ENCODE measurements at places on chromosomes 1 and 21. TPM values are rescaled to one million over a fixed set of nuclear protein-coding genes. Genes with fewer than 3 reads are reported as not detected.

Gene RGS13
- 0.89 TPM for total RNA-seq

Gene GPR61
- 1.4 TPM for total RNA-seq

Gene SRSF4
- total RNA-seq, result 29.8 TPM

Gene FAAH
- total RNA-seq, result 12.6 TPM

Gene TTC24
- 0.09 TPM for total RNA-seq

DNA sequence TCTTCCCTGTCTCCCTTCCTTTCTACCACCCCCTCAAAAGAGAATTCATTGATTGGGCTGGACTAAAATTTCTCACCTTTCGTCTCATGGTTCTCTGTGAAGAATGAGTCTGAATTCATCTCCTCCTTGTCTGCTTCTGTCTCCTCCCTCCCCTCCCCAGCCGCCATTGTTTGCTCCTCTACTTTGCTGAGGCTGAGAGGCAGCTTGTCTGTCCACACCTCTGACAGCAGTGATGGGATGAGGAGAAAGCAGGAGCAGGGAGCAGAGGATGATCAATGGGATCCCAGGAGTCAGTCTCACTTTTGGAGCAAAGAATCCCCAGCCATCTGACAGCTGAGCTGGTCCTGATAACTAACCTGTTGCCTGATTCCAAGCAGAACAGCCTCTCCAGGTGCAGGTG, 2.5 kb downstream of the ILDR2 start:
- no peak overlapping the region for H3K27ac ChIP-seq
- no peak overlapping the region for H3K4me3 ChIP-seq
- H3K36me3 ChIP-seq, result no peaks in the 10 kb centered on the region

- H3K4me3 ChIP-seq, result no peak overlapping the region
- H3K4me1 ChIP-seq, result no peaks in the 10 kb centered on the region
- no peak overlapping the region for H3K27ac ChIP-seq
- no peaks in the 10 kb centered on the region for H3K36me3 ChIP-seq
These were observed 475.4 kb upstream of the NR5A2 start for GRCh38 chr1:199551967-199552565.

GRCh38 chr1:113439277-113439670, 49.0 kb downstream of the MAGI3 start:
- no peaks in the 10 kb centered on the region for H3K27me3 ChIP-seq
- H3K4me1 ChIP-seq, result peaks cover 2% of the 10 kb centered on the region
- DNase-seq, result no peak
- H3K4me3 ChIP-seq, result no peak overlapping the region
- no peak overlapping the region for H3K27ac ChIP-seq
- peaks cover 3% of the 10 kb centered on the region for H3K36me3 ChIP-seq

DNA sequence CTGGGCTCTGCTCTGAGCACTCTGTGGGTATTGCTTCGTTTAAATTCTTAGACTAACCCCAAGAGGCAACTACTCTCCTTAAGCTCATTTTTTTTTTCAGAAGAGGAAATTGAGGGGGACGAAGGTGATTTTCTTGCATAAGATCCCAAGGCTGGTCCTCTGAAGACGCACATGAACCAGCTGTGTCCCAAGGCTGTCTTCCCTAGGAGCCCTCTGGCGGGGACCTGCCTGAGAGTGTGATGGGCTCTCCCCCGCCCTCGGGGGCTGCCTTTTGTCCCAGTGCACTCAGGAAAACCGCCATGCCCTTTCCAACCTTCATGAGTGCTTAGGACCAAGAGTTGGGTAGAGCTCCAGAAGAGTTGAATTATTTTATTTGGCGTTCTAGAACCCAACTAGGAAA, 21.7 kb downstream of the UMODL1 start:
- H3K4me3 ChIP-seq, result no peak overlapping the region
- no peak overlapping the region for H3K27ac ChIP-seq
- peaks cover 5% of the 10 kb centered on the region for H3K4me1 ChIP-seq

DNA sequence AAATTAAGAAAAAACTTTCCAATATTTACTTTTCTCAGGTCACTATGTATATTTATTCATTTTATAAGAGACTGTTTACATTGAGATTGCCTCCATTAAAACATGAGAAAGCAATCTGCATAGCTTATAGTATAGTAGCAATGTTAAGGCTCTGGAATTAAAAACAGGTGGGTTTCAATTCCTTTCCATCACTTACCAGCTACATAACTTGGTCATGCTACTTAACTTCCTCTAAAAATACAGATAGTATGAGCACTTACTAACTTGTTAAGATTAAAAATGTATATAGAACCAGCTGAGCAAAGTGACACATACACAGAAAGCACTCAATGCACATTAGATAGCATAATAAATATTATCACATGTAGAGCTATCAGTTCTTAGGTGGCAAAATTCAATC, 76.6 kb downstream of the LYST start:
- peaks cover 3% of the 10 kb centered on the region for H3K36me3 ChIP-seq
- no peak for DNase-seq
- H3K4me1 ChIP-seq, result no peaks in the 10 kb centered on the region
- no peak overlapping the region for H3K27ac ChIP-seq

DNA sequence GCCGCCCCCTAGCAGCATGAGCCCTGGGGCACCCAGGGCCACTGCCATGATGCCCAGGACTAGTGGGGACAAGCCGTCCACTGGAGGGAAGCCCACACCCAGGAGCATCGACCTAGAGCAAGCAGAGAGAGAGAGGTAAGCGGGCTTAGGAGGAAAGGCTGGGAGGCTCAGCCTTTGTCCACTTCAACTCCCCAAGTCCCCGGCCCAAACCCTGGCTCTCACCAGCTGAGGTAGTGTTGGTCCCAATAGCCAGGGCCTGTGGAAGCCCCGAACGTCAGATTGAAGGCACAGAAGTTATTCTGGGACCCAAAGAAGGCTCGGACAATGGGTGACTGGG, 2.4 kb downstream of the GLMP start:
- DNase-seq, result no peak
- no peak overlapping the region for H3K4me3 ChIP-seq
- H3K27ac ChIP-seq, result no peak overlapping the region
- no peaks in the 10 kb centered on the region for H3K27me3 ChIP-seq
- H3K4me1 ChIP-seq, result peaks cover 17% of the 10 kb centered on the region

DNA sequence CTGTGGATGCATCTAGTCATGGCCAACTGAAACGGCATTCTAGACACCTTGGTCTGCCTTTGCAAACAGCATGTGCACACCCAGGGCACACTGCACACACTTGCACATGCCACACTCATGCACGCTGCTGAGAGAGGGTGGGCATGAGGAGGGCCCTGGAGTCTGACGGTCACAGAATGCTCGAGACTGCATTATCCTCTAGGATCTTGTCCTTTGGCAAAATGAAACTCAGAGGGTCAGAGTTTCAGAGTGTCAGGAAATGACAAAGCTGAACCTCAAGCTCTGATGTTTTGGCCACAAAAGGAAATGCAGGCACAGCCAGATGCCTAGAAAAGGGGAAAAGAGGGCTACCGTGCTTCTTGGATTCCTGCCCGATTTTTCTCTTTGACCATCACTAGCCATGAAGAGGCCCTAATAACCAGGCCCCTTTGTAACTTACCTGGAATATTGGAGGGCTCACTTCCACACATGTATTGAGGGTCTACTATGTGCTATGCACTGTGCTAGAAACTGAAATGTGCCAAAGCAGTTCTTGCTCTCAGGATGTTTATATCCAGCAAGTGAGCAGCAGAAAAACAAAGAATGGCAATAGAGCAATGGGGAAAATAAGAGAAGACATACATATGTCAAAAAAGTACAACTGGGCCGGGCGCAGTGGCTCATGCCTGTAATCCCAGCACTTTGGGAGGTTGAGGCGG, 65.4 kb downstream of the TOMM20 start:
- peaks cover 32% of the 10 kb centered on the region for H3K4me1 ChIP-seq
- H3K4me3 ChIP-seq, result no peak overlapping the region
- no peak for DNase-seq

DNA sequence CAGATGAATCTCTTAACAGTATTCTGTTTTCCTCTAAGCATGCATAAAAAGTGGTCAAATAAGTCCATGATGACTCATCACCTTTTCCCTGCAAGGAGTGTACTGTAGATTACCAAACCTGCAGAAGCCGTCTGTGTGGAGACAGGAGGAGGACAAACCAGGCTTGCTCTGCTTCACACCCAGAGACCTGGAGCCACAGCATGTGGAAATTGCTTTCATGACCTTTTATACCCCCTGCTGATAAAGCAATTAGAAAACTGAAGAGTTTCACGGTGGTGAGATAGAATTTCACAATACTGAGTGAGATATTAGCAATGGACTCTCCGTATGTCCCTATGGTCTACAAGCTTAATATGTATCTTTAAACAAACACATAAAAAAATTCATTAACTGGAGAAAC, 9.4 kb downstream of the CORT start:
- no peak overlapping the region for H3K4me3 ChIP-seq
- no peaks in the 10 kb centered on the region for H3K27me3 ChIP-seq
- peaks cover 31% of the 10 kb centered on the region for H3K36me3 ChIP-seq
- H3K27ac ChIP-seq, result no peak overlapping the region

DNA sequence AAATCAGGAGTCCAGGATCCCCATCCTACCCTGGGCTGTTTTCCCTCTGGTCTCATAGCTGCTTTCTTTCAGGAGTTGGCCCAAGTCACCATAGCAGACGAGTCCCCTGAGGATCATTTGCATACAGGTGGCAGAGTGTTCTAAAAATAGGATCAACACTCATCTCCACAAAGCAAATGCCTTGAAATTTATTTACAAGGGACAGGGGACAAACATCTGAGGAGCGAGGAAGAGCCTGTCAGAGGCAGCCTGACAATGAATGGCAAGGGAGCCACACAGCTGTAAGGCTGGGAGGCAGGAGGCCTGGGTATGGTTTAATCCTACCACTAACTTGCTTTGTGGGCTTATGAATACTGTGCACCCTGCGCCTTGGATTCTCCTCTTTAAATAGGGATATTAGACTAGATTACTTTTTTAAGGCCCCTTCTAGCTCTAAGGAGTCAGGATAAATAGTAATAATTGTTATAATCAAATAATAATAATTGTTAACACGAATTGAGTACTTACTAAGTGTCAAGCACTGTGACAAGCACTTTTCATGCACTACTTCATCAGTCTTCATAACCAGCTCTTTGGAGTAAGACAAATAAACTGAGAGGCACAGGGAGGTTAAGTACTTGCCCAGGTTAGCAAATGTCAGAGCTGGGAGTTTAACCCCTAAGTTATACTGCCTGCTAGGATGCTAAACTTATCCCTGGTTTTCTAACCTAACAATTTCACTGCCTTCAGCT, 34.5 kb downstream of the RAB3B start:
- no peak for DNase-seq
- H3K36me3 ChIP-seq, result no peaks in the 10 kb centered on the region
- no peaks in the 10 kb centered on the region for H3K4me1 ChIP-seq
- no peak overlapping the region for H3K27ac ChIP-seq

DNA sequence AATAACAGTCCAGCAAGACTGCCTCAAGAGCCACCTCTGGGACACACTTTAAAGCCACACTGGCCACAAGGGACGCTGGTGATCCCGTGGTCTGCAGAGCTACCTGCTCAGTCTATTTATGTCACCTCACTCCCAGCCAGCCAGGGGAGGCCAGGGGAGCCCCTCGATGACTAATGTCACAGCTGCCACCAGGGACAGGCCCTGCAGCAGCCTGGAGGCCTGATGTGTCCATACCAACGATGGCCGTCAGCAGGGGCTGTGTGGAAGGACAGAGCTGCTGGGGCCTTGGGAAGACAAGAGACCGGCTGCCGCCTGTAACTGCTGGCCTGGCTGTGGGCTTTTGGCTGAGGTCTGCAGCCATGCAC, 71.0 kb downstream of the SIK1 start:
- no peak overlapping the region for H3K27ac ChIP-seq
- H3K4me3 ChIP-seq, result no peak overlapping the region
- no peak for DNase-seq
- no peaks in the 10 kb centered on the region for H3K27me3 ChIP-seq
- peaks cover 70% of the 10 kb centered on the region for H3K4me1 ChIP-seq
- H3K36me3 ChIP-seq, result no peaks in the 10 kb centered on the region

GRCh38 chr21:25664491-25664931, 25.5 kb downstream of the JAM2 start:
- peak; percentile 58 for DNase-seq
- H3K36me3 ChIP-seq, result no peaks in the 10 kb centered on the region
- no peak overlapping the region for H3K27ac ChIP-seq
- no peaks in the 10 kb centered on the region for H3K4me1 ChIP-seq
- H3K27me3 ChIP-seq, result no peaks in the 10 kb centered on the region

Data from muscle of leg (tissue), 16 donors.